ENCODE measurements at places on chromosomes 5 and 9.

DNA sequence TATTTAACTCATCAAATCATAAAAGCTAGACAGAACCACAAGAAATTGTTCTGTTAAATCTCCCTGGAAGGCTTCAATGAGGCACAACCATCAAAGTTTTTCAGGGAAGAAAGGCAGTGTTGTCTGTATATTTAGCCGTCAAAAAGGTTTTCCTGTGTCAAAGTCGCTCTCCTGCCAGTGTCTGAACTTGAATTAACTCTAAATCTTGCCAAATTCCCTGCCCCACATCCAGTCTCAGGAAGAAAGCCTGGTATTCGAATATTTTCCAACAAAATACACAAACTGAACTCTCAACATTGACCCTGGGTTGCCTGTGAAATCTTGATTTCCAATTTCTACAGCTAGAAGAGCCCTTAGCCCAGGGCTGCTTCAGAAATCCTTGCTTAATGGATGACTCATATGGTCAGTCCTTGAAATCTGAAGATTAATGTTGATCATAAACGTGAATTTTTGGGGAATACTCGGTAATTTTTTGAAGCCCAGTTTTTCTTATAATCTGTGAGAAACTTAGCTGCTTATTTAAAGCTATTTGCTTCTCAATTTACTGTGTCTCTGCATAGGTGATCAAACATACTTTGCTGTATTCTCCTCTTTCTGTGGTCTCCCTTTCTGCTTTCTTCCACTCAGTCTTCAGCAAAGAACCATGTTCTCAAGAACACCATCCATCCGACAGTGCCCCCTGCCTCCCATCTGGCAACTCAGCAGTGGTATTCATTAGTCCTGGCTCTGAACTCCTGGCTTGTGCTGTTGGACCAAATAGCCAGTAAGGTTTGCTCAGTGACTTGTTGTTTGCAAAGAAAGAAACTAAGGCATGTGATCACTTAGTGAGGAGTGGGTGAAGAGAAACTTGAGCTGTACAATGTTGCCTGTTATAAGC lies 58.9 kb downstream of the NREP start:
- H3K4me3 ChIP-seq: no peak overlapping the region
- no peak for DNase-seq
- H3K36me3 ChIP-seq: no peaks in the 10 kb centered on the region
- no peak overlapping the region for H3K27ac ChIP-seq
- no peaks in the 10 kb centered on the region for H3K4me1 ChIP-seq
- H3K27me3 ChIP-seq: peaks cover 14% of the 10 kb centered on the region

DNA sequence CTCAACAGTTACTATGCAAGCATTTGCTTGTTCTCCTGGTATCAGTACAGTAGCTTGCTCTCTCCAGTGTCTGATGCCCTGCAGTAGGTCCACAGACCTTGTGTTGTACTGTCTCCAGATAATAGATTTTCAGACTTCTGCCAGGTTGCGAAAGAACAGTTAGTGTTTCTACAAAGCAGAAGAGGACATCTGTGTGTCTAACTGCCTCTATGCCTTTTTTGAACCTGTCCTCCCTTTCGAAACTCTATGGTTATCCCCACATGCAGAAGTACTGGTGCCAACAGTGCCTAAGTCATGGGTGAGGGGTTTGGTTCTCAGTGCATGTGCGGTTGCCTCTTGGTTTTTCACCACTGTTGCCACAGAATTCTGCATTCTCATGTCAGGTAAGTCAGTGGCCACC lies 45.9 kb downstream of the KCNN2 start:
- no peak overlapping the region for H3K4me3 ChIP-seq
- no peaks in the 10 kb centered on the region for H3K36me3 ChIP-seq
- no peak overlapping the region for H3K27ac ChIP-seq
- H3K27me3 ChIP-seq: no peaks in the 10 kb centered on the region

- no peaks in the 10 kb centered on the region for H3K4me1 ChIP-seq
- no peaks in the 10 kb centered on the region for H3K27me3 ChIP-seq
- no peak overlapping the region for H3K27ac ChIP-seq
- no peaks in the 10 kb centered on the region for H3K36me3 ChIP-seq
- peak; percentile 3 for DNase-seq
Observed at GRCh38 chr9:114001410-114001685, 76.8 kb downstream of the AMBP start.

DNA sequence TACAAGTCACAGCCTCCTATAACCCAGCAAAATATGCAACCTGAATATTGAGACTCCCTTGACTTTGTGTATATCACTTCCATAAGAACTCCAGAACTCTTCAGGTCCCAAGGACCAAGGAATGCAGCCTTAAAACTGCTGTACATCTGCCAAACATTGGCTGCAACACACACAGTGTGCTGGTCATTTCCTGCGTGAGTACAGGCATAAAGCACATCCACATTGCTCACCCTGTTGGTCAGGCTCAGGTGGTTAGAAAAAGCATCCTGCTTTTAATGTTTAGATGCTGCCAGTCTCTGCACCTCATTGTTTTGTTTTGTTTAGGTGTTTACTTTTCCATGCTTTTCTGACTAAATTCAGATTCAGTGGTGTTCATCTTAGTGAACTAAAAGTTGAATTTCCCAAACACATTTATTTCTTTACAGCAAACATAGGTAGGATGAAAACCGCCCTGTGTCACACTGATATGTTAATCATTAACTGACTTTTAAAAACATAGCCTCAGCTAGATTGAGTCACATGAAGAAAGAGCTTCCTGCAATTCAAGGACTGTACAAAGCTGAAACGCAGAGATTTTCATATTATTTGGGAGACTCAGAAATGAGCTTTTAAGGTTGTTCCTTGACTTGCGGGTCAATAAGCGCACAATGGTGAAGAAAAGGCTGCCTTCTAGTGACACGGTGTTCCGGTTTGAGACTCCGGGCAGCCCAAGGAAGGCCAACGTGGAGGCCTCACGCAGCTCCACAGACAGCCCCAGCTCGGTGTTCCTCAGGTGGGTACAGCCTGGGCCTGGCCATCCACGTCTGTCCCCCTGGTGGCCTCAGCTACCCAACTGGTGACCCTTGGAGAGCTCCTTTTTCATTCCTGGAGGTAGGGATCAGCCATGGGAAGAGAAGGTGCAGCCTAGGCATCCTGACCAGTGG lies 52.2 kb upstream of the GRAMD2B start:
- DNase-seq: no peak
- H3K27me3 ChIP-seq: no peaks in the 10 kb centered on the region
- H3K4me1 ChIP-seq: peaks cover 16% of the 10 kb centered on the region
- H3K27ac ChIP-seq: no peak overlapping the region
- H3K4me3 ChIP-seq: no peak overlapping the region
- H3K36me3 ChIP-seq: no peaks in the 10 kb centered on the region

- peaks cover 56% of the 10 kb centered on the region for H3K27me3 ChIP-seq
- no peak for DNase-seq
- H3K4me1 ChIP-seq: no peaks in the 10 kb centered on the region
- H3K27ac ChIP-seq: no peak overlapping the region
Observed at GRCh38 chr5:73292816-73293459, 119.9 kb downstream of the TMEM174 start.

GRCh38 chr5:14100281-14100680 lies 42.9 kb upstream of the TRIO start:
- peaks cover 1% of the 10 kb centered on the region for H3K27me3 ChIP-seq
- H3K4me3 ChIP-seq: no peak overlapping the region

DNA sequence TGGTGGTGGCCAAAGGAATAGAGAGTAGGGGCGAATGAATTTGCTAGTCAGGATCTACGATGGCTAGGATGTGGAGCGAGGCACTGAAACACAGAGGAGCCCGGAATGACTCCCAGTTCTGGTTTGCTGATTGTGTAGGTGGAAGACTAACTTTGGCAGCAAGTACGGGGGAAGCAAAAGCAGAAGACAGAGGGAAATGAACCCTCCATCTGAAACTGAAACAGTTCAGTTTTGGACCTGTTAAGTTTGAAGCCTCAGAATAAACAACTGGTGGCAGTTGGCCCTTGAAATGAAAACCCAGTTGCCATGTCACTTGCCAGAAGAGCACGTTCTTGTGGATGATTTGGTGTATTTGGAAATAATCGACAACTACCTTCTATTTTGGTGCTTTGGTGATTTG lies 15.4 kb upstream of the SMIM15 start:
- no peak overlapping the region for H3K27ac ChIP-seq
- peaks cover 2% of the 10 kb centered on the region for H3K4me1 ChIP-seq
- DNase-seq: no peak
- no peaks in the 10 kb centered on the region for H3K36me3 ChIP-seq

GRCh38 chr5:171313481-171314206 lies 4.6 kb downstream of the TLX3 start:
- peaks cover 6% of the 10 kb centered on the region for H3K36me3 ChIP-seq
- H3K27me3 ChIP-seq: peaks cover 83% of the 10 kb centered on the region
- no peak overlapping the region for H3K4me3 ChIP-seq
- DNase-seq: no peak

DNA sequence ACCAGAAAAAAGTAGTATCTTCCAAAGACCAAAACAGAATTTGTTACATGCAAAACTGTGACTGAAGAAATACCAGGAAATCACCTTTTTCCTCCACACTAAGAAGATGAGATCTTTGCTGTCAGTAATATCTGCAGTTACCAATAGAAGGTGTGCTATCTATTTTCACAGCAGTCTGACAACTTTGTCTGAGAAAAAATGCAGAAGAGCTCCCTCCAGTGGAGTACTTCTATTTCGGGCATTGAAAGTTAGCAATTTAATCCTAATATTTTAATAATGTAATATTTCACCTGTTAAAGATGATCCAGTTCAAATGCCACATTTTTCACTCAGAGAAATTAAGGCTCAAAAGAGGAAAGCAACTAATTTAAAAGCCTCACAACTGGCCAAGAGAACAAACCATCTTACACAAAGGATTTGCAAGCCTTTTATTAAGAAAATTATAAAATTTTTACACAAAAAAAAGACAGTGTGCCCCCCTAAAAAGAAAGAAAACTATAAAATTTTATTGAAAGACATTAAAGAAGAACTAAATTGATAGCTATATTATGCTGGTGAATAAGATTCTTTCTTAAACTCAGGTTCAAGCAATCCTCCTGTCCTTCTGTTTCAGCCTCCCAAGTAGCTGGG lies 50.6 kb downstream of the DEPDC1B start:
- H3K4me3 ChIP-seq: no peak overlapping the region
- no peaks in the 10 kb centered on the region for H3K27me3 ChIP-seq
- H3K4me1 ChIP-seq: no peaks in the 10 kb centered on the region
- DNase-seq: no peak
- H3K36me3 ChIP-seq: peaks cover 10% of the 10 kb centered on the region
- no peak overlapping the region for H3K27ac ChIP-seq

- no peak overlapping the region for H3K4me3 ChIP-seq
- no peak for DNase-seq
- no peak overlapping the region for H3K27ac ChIP-seq
- H3K4me1 ChIP-seq: no peaks in the 10 kb centered on the region
Observed at GRCh38 chr5:51414516-51414915, 31.3 kb downstream of the ISL1 start.

DNA sequence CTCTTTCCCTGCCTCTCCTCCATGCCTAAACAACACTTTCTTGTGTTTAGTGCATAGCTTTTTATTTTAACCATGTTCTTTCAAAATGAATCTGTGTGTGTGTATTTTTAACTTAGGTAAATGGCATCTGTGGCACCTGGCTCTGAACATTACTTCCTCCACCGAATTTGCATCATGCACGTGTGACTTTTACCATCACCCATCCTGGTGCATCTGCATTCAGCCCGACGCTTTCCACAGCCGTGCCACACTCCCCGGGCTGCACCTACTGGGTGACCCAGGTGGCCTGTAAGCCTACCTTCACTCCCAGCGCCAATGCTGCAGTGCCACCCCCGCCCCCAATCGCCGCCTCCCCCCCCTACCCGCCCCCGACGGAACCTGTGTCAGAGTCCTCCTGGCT lies 12.7 kb upstream of the FCN1 start:
- H3K27ac ChIP-seq: no peak overlapping the region
- DNase-seq: no peak
- H3K27me3 ChIP-seq: peaks cover 6% of the 10 kb centered on the region
- no peaks in the 10 kb centered on the region for H3K4me1 ChIP-seq

- H3K4me3 ChIP-seq: no peak overlapping the region
- no peak overlapping the region for H3K27ac ChIP-seq
- peaks cover 5% of the 10 kb centered on the region for H3K4me1 ChIP-seq
- peaks cover 10% of the 10 kb centered on the region for H3K36me3 ChIP-seq
Observed at GRCh38 chr5:149780043-149780737, 50.1 kb downstream of the PPARGC1B start.

DNA sequence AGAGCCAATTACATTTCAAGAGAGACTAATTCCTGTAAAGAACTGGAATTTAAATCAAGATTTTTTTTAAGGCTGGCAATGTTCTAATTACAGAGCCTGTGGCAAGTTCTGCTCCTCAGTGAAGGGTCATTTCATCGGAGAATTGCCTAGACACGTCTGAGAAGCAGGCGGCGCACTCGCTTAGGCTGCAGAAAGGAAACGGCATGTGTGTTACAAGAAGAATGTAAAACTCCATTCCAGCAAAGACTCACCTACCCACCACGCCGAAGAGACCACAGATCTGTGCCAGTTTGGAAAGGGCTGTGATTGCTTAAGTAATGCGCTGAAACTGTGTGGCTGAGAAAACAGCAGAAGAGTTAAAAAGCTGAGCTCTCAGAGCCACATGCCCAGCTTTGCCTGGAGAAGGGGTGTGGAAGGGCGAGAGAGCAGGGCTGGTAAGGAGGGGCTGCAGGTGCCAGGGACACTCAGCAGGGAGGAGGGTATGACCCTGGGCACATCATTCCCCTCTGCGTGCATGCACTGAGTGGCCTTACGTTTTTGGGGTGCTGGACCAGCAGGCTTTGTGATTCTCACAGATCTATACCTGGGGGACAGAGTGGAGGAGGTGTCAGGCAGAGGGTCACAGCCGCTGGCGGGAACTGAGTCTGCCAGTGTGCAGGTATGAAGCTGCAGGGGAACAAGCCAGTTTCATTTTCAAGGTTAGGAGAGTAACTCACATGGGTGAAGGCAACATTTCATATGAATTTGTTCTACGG lies 17.8 kb upstream of the SLC25A51 start:
- no peak overlapping the region for H3K27ac ChIP-seq
- no peak overlapping the region for H3K4me3 ChIP-seq
- no peak for DNase-seq
- no peaks in the 10 kb centered on the region for H3K36me3 ChIP-seq
- no peaks in the 10 kb centered on the region for H3K27me3 ChIP-seq

- H3K4me1 ChIP-seq: no peaks in the 10 kb centered on the region
- no peak overlapping the region for H3K4me3 ChIP-seq
Observed at GRCh38 chr5:174625591-174626350, 98.6 kb upstream of the MSX2 start.

- H3K27ac ChIP-seq: no peak overlapping the region
- H3K36me3 ChIP-seq: no peaks in the 10 kb centered on the region
- H3K4me3 ChIP-seq: no peak overlapping the region
- H3K4me1 ChIP-seq: no peaks in the 10 kb centered on the region
- DNase-seq: no peak
Observed at GRCh38 chr5:16546732-16547131, 70.1 kb downstream of the RETREG1 start.

DNA sequence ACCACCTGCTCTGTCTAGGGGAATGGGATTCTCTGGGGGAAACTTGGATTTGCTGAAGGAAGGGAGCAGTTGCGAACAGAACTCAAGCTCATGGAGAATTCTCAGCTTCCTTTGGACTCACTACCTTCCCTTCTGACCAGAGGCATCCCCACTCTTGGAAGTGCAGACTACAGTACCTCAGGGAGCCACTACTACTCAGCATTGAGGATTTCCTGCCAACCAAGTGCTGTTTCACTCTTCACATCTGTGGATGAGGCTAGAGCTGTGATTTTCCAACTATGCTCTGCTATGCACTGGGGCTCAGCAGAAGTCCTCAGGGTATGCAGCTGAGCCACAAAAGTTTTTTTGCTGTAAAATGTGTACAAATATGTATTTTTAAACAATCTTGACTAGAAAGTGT lies 43.9 kb downstream of the MACROH2A1 start:
- no peak overlapping the region for H3K4me3 ChIP-seq
- peaks cover 5% of the 10 kb centered on the region for H3K4me1 ChIP-seq
- H3K27ac ChIP-seq: no peak overlapping the region
- DNase-seq: no peak
